ENCODE measurements at places on chromosomes 6 and 20. TPM values are rescaled to one million over a fixed set of nuclear protein-coding genes. Genes with fewer than 3 reads are reported as not detected.

Gene CCN5
- not detected for total RNA-seq

Gene CST5
- total RNA-seq, result not detected

DNA sequence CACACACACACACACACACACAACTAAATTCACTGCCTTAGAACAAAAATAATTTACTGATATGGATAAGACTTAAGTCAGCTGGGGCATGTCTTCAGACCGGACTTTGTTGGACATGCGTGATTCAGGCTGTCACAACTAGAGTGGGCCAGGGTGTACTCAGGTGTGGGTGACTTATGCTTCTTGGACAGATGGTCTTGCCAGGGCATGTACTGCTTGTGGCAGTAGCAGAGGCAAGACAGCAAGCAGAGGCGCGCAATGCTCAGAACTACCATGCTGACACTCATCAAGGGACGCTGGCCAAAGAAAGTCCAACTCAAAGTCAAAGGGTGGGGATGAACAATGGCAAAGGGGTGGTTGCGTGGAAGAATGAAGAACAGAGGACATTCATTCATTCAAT is 437.5 kb downstream of the CBLN4 start:
- H3K4me3 ChIP-seq, result no peak overlapping the region
- H3K4me1 ChIP-seq, result no peaks in the 10 kb centered on the region
- H3K27me3 ChIP-seq, result no peaks in the 10 kb centered on the region
- H3K27ac ChIP-seq, result no peak overlapping the region

DNA sequence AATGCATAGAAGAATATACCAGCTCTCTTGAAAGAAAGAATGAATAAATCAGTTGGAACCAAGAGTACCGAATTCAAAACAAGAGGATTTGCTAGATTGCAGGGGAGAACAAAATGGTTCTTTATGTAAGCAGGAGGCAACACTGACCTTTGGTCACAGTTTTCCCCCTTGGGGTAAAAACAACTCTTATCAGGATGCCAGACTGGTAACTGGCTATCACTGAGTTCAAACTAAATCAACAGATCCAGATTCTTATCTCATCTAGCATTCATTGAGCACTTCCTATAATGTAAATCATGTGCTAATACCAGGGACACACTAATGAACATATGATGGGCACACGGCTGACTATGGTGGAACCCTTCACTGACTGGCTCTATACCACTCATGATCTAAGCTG is 4.8 kb upstream of the IL17F start:
- no peaks in the 10 kb centered on the region for H3K27me3 ChIP-seq
- no peaks in the 10 kb centered on the region for H3K4me1 ChIP-seq
- H3K27ac ChIP-seq, result no peak overlapping the region
- H3K4me3 ChIP-seq, result no peak overlapping the region

- H3K27ac ChIP-seq, result no peak overlapping the region
- no peaks in the 10 kb centered on the region for H3K36me3 ChIP-seq
- no peaks in the 10 kb centered on the region for H3K27me3 ChIP-seq
Measured at GRCh38 chr6:124203812-124204167, 400.1 kb downstream of the NKAIN2 start.

DNA sequence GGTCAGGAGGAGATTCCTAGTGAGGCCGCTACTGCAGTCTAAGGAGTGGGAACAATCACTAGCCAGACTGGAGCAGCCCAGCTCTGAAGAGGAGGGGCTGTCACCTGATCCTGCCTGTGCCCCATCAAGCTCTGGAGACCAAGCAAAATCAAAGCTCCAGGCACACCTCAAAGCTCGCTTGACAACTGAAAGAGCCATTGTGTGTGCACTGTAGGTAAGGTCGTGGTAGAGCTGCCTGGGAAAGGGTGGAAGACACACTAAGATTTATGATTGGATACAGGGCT is 58.2 kb downstream of the CSE1L start:
- H3K4me1 ChIP-seq, result no peaks in the 10 kb centered on the region
- H3K27me3 ChIP-seq, result no peaks in the 10 kb centered on the region
- no peak overlapping the region for H3K4me3 ChIP-seq
